MM.1S (cell line): ENCODE measurements at places on chromosomes 4 and X.

DNA sequence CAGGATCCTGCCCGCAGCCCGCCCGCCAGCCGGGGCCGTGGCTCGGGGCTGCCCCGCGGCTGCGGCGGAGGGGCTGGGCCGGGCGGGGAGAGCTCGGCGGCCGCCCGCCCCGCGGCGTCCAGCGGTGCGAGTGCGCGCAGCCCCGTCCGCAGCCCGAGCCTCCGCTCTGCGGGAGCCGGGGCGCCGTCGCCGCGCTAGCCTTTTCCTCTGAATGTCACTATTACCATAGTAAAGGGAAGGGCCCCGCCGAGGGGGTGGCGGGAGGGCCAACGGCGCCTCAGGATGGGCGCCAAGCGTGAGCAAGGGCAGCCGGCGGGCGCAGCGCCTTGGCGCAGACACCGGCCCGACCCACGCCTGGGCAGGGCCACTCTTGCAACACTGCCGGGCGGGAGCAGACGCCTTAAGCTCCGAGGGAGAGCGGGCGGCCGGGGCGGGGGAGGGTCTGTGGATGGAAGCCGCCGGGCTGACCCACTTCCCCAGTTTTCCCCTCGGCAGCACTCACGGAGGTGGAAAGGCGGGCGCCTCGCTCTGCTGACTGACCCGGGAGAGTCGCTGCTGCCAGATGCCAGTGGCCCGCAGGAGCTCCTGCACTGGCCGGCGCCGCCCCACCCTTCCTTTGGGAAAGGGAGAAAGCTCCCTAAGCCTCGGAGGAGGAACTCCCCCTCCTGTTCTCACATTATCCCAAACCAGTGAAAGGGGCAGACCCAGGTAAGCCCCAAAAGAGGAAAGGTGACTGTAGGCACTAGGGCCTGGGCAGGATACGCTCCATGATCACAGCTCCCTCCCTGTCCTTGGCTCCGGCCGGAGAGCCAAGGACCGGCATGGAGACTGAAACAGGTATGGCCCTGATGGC is 329.4 kb downstream of the HNRNPD start:
- no peak for DNase-seq

DNA sequence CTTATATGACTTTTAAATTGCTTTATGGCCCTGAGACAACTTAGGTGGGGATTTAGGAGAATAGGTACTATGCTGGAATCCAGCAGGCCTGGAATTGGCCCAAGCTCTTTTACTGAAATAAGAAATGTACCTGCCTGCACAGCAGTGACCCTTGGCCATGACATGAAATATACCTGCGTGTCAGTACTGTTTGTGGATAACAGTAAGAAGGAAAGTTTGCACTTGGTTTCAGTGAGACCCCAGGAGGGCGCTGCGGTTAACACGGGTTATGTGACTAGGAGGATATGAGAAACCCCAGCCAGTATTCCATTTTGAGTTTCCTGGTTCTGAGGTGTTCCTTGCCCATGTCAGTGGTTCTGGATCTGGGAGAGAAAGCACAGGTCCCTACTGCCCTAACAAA is 5.3 kb downstream of the MTM1 start:
- no peak for DNase-seq

GRCh38 chrX:152897222-152898131 is at the start of gene ZNF185:
ZNF185 (plus strand) TSS chrX:152898067; CDS start chrX:152914490, 16,423 bp downstream.
- no peak for DNase-seq

- no peak for DNase-seq
Observed at GRCh38 chr4:76995776-76996175, 46.2 kb downstream of the SEPTIN11 start.

DNA sequence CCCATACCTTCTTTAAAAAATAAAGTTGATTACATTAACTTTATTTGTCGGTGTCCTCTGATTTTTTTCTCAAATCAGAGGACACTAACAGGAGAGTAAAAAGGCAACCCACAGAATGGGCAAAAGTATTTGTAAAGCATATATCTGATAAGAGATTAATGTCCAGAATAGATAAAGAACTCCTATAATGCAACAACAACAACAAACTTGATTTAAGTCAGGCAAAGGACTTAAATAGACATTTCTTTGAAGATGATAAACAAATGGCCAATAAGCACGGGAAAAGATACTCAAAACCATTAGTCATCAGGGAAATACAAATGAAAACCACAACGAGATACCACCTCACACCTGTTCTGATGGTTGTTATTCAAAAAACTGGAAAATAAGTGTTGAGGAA is 28.7 kb downstream of the DOCK11 start:
- DNase-seq, result no peak
